Astrocyte of the spinal cord (primary cell): ENCODE measurements at places on chromosomes 6 and 20.
A peak's percentile ranks its signal among the peaks of the same experiment; 100 is the strongest.

- no peak for DNase-seq
Observed at GRCh38 chr6:167268683-167269280, 22.3 kb upstream of the UNC93A start.

DNA sequence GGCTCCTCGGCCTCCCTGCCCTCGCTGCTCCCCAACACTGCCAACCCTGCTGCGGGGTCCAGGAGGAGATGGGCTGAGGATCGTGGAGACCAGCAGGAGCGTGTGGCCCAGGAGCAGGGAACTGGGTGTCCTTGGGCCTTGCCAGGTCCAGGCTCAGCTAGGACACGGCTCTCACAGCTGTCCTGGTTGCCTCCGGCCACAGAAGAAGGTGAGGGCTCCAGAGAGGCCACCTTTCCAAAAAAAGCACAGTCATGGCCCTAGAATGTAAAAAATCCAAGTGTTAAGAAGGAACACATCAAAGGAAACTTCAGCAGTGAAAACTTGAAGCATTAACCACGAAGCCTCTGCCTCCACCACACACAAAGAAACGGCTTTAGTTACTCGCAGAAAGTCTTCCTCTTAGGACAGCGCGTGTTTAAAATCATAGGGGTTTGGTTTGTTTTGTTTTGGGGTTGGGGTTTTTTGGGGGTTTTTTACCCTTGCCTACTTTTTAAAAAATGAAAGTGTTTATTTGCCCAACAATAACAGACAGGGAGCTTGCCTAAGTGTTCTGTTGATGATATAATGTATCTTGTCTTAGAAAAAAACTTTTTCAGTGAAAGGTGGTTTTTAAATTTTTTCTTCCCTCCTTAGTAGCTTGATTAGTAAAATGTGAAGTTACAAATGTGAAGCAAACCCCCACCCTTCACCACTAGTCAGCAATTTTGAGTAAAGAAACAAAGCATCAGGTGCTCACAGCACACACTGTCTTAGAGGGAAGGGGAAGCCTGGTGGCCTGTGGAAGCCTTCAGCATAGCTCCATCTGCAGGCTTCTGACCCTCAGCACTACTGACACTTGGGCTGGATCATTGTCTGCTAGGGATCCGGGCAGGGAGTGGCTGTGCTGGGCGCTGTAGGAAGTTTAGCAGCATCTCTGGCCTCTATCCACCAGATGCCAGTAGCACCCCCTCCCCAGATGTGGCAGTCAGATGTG is 60.0 kb downstream of the PTPN1 start:
- DNase-seq = peak; percentile 50

GRCh38 chr6:6629402-6629801 is 40.9 kb downstream of the LY86 start:
- DNase-seq = peak; percentile 2

GRCh38 chr6:1749041-1749440 is 139.3 kb downstream of the FOXC1 start:
- DNase-seq = no peak

DNA sequence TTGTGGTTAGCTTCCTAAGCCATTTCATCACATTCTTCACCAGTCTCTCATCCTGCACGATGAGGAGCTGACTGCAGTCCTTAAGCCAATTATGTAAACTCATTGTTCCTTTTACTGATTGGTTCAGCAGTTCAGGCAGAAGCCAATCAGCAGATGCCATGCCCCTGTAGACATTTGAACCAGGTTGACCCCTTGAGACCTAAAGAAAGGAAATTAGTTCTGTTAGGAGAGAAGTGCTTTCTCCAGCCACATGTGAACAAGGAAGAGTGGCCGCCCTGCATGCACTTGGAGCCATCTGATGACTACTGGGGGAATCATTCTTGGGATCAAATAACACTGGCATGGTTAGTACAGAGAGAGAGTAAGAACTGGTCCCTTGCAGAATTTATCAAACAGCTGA is 535.2 kb upstream of the ID4 start:
- peak; percentile 58 for DNase-seq

DNA sequence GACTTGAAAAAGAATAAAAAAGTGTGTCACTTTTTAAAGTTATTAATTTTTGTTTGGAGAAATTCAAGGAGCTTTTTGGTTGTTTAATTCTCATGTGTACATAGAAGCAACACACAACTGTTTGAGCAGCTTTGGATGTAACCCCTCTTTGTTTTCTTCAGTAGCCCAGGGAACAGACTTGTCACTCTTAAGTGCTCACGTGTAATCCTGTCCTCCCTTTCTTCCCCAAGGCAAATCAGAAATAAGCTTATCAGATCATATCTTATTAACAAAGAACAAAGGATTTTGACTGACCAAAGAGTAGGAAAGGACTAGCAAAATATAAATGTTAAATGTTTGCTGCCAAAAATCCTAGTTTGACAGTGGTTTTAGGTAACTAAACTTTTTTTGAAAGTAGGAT is 7.3 kb upstream of the FLRT3 start:
- DNase-seq = no peak

GRCh38 chr6:100617633-100618350 is 153.1 kb upstream of the SIM1 start:
- no peak for DNase-seq
